ENCODE measurements at places on chromosomes 5 and 9.

GRCh38 chr9:69035438-69036308 lies at the start of gene FXN:
TSS of gene FXN (plus strand) at chr9:69035752. CDS start at chr9:69035783, 31 bp downstream.
- peak; percentile 90 for DNase-seq

- DNase-seq = no peak
Observed at GRCh38 chr9:136610426-136610825, 52.3 kb upstream of the EGFL7 start.

DNA sequence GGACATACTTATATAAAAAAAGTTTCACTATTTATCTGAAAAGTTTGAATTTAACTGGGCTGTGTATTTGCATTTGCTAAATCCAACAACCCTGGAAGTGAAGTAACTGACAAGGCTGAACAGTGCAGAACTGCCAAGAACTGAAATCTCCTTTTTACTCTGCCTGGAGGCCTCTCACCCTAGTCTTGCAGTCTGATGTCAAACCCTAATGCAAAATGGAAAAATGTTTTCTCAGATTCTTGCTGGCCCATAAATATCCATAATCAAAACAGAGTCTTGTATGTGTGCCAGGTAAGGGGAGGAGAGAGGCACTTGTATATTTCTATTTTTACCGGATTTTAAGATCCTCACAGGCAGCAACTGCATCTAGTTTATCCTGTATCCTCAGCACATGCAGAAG lies 432.7 kb upstream of the KLF4 start:
- DNase-seq = no peak

DNA sequence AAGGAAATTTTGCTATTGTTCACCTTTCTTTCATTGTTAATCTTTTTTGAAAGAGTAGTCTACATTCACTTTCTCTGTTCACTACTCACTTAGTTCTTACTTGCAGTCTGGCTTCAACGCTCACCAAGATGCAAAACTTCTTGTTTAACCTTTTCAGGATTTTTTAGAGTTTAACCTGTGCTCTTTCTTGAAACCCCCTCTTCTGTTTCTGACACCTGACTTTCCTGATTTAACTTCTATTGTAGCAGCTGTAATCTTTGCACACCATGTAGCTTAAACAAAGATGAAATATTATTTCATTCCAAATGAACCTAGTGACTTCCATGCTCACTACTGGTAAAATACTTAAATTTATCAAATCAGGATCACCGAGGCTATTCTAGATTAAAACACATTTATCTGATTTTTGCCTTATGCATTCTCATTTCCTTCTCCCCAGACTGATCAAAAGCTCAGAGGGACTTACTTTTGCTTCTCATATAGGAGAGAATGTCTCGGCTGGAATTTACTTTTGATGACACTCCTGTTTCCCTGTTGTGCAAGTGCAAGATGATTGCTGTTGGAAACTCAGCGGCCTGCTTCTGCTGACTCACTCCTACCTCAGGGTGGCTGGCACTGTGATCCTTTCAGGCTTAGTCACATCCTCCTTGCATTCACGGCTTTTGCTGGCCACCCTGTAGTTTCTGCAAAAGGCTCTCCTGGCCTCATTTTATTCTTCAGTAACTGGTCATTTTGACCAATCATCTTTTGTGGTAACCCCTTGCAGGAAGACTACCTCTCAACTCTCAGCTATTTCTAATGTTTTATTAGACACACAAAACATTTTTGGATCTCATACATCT lies 109.3 kb upstream of the IFNE start:
- DNase-seq = peak; percentile 77

GRCh38 chr5:5497152-5497788 lies 74.8 kb downstream of the ICE1 start:
- peak; percentile 62 for DNase-seq

GRCh38 chr9:75599126-75599525 lies 291.3 kb upstream of the PCSK5 start:
- no peak for DNase-seq

GRCh38 chr9:15421532-15421931 lies 1.1 kb upstream of the SNAPC3 start:
- no peak for DNase-seq

GRCh38 chr9:97109194-97109811 lies 70.4 kb upstream of the CTSV start:
- DNase-seq = peak; percentile 81

DNA sequence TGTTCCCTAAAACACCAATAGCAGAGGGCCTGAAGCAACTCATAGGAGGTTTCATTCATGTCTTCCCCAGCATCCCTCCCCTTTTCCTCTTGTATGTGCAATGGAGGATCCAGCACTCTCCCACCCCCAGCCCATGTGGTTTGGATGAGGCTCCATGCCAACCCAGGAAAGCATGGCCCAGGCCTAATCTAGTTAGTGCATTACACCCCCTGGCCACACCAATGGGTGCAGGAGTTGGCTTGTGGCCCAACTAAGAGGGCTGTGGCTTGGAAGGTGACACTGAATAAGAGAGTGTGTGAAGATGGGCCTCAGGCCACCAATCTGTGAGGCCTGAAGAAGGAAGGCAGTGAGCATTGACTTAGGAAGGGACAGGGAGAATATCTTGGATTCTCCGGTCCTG lies 70.8 kb upstream of the SMIM23 start:
- DNase-seq = no peak

DNA sequence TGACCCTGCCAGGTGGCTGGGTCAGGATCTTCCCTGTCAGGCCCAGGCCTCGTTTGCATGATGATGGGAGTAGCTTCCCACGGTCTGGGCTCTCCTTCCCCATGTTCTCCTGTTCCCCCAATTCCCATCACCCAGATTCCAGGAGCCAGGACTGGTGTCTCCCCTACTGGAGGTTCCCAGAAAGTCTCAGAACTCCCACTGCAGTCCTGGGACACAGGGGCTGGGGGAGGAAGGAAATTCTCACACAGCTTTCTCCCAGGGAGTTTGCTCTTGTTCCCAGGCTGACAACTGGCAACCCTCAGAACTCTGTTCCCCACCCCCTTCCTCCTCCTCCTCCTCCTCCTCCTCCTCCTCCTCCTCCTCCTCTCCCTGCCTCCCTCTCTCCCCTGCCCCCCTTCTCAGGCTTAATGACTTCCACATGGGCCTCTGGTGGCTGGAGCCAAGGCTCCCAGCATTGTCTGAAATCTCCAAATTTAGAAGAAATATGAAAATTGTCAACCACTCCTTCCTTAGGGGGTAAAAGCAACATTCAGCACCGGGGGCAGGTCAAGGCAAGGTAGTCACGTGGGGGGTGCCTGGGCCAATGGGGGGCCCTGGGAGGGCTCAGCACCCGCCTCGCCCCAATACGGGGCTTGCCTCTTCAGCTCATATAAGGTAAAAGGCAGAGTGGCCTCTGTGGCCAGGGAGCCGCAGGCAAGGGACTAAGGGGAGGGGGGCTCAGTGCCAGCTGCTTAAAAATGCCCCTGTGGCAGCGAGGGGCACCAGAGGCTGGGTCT lies 27.3 kb upstream of the IL17B start:
- DNase-seq = no peak

- DNase-seq = peak; percentile 84
Observed at GRCh38 chr5:172454358-172455086, at the start of gene SH3PXD2B. TSS of gene SH3PXD2B (minus strand) at chr5:172454525. CDS start at chr5:172454352, 173 bp downstream.

GRCh38 chr5:20572614-20573013 lies 584.6 kb upstream of the CDH18 start:
- DNase-seq = no peak

GRCh38 chr5:112308608-112309007 lies 110.5 kb downstream of the EPB41L4A start:
- no peak for DNase-seq

DNA sequence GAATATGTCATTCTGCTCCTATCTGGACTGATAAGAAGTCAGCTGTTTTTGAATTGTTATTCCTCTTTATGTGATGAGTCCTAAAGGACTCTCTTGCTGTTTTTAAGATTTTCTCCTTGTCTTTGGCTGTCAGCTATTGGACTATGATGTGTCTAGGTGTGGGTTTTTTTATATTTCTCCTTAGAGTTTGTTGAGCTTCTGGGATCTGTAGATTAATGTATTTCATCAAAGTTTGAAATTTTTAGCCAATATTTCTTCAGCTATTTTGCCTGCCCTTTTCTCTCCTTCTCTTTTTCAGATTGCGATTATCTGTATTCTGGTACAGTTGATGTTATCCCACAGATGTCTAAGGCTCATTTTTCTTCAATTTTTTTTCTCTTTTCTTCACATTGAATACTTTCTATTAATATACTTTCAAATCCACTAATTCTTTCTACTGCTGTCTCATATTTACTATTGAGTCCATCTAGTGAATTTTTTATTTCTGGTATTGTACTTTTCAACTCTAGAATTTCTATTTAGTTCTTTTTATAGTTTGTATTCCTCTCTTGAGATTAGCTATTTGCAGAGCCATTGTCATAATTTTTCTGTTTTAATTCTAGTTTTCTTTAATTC lies 31.1 kb downstream of the RPS23 start:
- DNase-seq = no peak

DNA sequence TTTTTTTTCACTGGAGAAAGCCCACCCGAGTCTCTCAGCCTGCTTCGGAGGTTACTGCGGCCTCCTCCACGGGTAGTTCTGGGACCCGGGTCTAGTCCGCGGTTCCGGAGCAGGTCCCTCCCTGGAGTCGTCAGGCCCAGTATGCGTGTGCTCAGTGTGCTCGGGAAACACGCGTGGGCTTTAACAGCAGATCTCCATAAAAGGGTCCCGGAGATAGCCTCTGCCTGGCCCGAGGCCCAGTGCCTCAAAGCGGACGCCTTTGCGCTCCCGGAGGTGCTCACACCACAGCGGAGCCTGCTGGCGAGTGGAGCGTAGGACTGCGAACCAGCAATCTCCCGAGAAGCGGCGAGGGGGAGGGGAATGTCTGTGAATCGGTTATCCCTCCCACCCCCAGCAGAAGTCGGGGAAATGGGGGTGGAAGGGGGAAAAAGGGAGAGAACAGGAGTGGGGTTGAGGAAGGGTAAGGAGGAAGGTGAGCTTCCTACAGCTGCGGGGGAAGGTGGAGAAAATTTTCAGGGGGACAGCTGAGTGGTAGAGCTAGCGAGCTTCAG lies 28.7 kb downstream of the CDKN2A start:
- DNase-seq = peak; percentile 64

- no peak for DNase-seq
Observed at GRCh38 chr9:137031904-137032640, at the start of gene FUT7. TSS of gene FUT7 (minus strand) at chr9:137032088. CDS start at chr9:137031991, 97 bp downstream.

DNA sequence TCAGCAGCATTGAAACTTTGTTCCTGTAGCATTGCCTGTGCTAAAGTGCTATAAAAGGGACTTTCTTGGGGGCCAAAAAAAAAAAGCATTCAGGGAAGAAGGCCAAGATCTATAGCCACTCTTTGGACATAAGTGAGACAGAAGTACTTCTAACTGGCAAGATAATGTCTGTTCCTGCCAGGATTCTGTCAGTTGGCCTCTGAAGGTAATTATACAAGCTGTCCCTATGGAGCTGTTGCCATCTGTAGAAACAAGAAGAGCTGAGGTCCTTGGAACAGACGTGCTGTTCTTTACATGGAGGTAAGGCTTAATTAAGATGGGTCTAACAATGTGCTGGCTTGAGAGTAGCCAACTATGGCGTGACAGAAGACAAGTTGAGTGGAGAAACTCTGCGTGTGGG lies 9.7 kb downstream of the KIF20A start:
- DNase-seq = no peak

- no peak for DNase-seq
Observed at GRCh38 chr9:82410306-82410705, 421.7 kb downstream of the SPATA31D1 start.

- DNase-seq = peak; percentile 42
Observed at GRCh38 chr5:891837-892393, 686 bp downstream of the BRD9 start.

DNA sequence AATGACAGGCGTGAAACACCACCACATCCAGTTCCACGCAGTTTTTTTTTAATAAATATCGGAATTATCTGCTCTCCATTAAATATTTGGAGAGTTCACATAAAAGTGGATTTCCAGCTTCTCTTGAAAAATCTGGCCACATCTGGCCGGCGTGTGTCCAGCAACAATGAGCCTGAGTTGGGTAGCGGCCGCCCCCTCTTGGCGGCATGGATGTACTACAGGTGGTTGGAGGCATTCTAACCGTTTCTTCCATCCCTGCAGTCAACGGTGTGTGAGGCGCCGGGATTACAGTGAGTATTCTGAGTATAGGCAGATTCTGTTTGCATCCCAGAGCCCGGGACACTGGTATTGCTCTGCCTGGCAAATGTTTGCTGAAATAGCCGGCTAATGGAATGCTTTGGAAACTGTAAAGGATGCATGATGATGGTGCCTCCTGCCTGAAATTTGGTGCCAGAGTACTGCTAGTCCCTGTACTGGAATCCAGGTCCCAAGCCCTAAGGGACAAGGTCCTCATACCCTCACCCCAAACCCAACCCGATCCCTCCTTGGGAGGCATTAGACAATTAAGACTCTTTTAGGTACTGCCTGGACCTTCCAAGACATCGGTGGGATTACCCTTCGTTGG lies 13.6 kb upstream of the GM2A start:
- peak; percentile 83 for DNase-seq

DNA sequence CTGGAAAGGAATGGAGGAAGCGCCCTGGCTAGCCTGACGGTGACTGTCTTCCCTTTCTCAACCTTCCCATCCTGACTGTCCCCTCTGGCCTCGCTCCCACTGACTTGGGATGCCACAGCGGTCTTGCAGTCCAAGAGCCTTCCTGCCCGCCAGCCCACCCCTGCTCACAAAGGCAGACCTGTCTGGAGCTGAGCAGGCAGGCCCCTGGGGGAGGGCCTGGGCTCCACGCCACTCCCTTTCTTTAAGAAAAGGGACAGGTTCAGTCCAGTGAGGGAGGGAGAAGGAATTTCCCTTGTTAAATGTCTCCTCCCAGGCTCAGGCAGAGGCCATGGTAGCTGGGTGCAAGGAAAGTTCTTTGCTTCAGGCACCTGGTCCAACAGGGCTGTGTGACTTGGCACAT lies 18.1 kb downstream of the FGF1 start:
- peak; percentile 84 for DNase-seq

GRCh38 chr5:124741711-124742496 lies 4.5 kb downstream of the ZNF608 start:
- peak; percentile 64 for DNase-seq

- DNase-seq = no peak
Observed at GRCh38 chr5:151892393-151892792, 32.3 kb downstream of the GLRA1 start.

GRCh38 chr9:96478829-96479371 lies 28.9 kb downstream of the HABP4 start:
- no peak for DNase-seq
